Left cardiac atrium (tissue), 4 donors: ENCODE measurements at places on chromosomes 5 and 9.

DNA sequence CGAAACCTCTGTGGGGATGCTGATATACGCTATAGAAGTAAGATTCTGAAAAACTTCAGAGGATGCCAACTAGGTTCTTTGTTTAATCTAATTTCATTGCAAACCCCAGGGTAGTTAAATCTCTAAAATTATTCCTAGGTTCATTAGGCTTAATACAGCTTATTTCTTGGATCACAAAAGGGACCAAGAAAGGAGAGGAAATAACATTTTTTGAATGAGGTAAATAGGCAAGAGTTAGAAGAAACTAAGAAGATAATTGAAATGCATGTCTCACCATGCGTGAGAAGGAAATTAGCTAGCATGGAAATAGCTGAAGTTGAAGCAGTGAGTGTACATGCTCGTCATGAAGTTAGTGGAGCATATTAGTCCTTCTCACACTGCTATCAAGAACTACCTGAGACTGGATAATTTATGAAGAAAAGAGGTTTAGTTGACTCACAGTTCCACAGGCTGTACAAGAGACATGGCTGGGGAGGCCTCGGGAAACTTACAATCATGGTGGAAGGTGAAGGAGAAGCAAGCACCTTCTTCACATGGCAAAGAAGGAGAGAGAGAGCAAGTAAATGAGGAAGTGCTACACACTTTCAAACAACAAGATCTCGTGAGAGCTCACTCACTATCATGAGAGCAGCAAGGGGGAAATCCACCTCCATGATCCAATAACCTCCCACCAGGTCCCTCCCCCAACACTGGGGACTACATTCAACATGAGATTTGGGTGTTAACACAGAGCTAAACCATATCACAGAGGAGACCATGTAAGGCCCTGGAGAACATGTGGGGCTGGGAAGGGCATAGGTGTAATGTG is 125.1 kb upstream of the OSMR start:
- DNase-seq, result no peak

- no peak for DNase-seq
Measured at GRCh38 chr5:133760532-133760931, 148.2 kb upstream of the FSTL4 start.

- no peak for DNase-seq
Measured at GRCh38 chr5:43141211-43141610, 20.5 kb downstream of the ZNF131 start.

DNA sequence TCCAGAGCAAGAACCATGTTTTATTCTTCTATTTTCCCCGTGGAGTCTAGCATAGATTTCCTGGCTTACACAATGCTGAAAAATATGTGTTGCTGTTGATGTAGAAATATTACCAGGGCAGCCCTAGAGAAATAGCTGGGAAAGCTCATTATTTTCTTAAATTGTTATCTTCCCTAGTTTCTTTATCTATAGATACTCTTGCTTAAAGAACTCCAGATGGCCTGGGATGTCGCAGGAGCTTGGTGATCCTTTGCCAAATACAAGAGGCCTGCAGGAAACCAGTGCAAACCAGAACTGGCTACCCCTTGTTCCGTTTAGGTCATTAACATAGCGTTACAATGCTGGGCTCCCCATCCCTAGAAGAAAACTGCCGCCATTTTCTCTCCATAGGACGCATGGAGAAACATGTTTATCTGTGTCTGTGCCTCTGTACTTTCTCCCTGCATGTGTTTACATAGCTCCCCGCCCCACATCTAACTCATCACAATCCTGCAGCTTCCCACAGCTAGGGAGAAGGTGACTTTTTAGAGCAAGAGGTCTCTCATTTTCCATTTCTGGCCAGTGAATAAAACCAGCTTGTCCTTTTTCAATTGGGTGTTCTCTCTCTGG is 6.4 kb downstream of the PRLR start:
- DNase-seq, result no peak

DNA sequence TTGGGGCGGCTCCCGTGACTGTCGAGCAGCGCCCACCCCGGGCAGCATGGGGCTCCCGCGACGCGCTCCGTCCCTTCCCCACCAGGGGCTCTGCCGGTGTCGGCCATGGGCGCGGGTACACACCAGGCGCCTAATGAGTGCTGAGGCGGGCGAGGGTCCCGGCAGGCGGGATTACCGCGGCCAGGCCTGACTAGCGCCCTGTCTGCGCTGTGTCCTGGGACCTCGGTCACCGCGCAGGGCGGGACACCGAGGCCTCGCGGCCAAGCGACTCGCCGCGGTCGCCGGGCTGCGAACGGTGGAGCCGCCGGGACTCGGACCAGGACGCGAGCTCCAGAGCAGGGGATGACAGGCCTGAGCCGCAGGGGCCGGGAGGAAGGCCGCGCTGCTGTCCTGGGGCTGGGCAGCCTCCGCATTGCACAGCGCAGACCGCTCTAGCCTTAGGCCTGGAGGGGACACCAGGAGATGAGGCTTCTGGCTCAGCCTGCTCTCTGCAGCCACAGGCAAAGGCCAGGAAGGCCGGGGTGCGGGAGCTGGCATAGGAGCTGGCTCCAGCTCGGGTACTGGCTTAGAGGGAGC is 14.1 kb downstream of the LCN10 start:
- peak; percentile 48 for DNase-seq

GRCh38 chr5:41325074-41325473 is 111.7 kb upstream of the C6 start:
- DNase-seq, result no peak

DNA sequence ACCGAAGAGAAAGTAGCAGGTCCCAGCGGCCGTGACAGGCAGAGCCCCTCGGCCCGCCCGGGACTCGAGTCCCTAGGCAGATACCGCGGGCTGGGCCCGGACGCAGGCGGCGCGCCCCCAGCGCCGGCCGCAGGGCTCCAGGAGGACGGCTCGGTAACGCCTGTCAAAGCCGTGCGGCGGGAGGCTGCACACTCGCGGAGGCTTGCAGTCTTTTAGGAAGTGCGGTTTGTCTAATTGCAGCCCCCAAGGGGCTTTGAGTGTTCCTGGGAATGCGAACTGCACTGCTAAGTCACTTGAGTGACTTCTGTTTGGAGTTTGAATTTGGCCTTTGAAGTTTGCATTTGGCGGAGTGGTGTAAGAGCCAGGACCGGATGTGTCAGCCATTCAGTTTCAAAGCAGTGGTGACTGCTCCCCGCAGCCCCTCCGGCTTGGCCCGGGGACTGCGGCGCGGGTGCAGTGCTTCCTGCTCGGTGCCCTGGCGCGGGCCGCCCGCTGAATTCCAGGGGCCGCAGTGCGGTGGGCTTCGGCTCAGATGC is 1.3 kb downstream of the MAP3K1 start:
- peak; percentile 68 for DNase-seq

DNA sequence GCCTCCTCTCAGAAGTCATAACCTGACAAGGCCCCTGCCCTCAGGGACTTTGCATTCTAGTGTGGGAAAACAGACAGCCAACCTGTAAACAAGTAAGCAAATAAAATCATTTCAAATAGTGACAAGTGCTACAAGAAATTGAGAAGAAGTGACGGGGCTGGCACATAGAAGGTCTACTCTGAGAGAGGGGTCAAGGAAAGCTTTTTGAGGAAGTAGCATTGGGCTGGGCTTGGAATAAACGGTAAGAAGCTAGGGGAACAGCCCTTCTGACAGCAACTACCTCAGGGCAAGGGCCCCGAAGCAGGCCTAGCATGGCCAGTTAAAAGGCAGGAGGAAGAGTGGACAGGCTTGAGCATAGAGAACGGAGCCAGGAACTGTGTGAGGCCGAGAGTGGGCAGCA is 4.8 kb upstream of the SLC2A8 start:
- no peak for DNase-seq

DNA sequence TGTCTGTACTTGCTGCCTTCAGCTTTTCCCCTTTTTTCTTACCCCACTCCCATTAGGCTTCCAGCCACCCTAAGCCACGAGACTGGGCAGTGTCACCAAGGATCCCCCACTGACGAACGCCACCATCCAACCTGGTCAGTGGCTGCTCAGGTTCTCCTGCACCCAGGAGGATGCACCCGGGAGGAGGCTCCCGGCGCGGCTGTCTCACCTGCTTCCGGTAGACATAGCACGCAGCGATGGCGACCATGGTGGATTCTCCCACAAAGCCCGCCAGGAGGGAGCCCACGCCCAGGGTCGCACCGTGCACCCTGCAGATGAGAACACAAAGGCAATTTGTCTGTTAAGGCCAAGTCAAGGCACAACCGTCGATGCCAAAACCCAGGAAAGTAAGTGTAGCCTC is 48.1 kb downstream of the OTULIN start:
- DNase-seq, result no peak

DNA sequence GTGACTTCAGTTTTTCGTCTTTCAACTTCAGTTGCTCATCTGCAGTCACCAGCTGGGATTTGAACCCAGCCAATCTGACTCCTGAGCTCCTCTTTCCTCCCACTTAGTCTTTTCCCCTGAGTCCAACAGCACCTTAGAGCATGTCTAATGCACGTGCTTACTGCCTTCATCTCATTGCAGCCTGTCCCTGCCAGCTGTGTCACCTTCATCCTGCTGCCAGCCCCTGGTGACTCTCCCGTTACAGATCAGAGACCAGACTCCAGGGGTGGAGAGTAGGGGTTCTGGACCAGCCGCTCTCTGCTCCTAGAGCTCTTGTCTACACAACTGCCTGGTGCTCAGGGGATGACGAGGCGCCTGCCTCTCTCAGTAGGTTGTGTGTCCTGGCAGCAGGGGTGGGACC is 132.9 kb upstream of the LMX1B start:
- no peak for DNase-seq

- DNase-seq, result no peak
Measured at GRCh38 chr5:607541-608428, 4.4 kb upstream of the CEP72 start.

DNA sequence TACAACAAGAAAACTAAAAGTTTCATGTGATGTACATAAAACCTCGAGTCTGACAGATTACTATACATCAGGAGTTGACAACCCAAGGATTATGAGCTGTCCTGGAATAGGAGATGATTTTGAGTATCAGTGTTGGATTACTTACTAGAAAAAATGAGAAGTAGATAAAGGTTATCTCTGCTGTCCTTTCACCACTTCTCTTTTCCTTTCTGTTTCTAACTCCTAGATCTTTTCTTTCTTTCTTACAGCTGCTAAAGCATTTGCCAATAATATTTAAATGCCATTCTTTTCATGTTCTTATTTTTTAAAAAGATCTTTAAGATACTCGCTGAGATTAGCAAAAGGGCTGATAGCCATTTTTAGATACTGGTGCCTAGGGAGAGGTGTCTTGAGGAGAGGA is 14.8 kb downstream of the RBM27 start:
- DNase-seq, result no peak

DNA sequence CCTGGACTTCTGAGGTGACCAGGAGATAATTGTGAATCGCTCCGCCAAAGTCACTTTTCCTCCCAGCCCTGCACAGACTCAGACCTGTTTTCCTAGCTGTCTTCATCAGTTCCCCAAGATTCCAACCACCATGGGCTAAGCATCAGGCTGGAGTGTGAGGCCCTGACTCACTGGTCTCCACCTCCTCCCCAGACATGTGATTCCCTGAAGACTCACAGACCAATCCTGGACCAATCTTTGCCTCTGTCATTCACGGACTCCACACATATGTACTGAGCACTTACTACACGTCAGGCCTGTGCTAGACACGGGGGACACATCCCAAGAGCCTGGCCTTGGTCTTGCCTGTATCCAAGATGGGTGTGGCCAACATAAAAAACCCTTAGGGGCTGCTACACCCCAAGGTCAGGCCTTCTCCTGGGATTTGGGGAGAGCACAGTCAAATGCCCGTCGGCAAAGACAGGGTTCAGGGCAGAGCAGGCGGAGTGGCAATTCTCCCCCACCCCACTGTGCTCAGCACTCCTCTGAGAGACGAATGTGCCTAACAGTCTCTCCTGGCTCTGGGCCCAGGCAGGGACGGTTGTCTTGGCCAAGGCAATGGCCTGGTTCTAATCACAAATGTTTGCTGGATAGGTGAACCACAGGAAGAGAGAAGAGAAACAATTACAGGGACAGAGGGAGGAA is 11.9 kb downstream of the EEIG1 start:
- peak; percentile 70 for DNase-seq

- no peak for DNase-seq
Measured at GRCh38 chr5:83494087-83494620, 22.6 kb downstream of the VCAN start.

DNA sequence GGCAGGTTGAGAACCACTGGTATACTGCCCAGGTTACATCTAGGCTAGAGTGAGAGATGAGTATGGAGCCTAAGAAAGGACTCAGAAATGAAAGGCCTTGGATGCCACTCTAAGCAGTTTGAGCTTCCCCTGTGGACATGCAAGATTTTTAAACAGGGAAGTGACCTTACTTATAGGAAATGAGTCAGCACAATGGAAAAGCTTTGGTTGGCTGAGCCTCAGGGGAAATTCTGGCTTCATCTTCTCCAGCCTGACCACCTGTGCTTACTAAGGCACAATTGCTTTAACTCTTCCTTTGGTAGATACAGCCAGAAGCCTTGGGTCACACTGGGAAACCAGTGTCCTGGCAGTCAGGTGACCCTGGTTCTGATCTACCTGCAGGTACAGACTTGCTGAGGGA is 380.2 kb upstream of the ZNF462 start:
- no peak for DNase-seq

DNA sequence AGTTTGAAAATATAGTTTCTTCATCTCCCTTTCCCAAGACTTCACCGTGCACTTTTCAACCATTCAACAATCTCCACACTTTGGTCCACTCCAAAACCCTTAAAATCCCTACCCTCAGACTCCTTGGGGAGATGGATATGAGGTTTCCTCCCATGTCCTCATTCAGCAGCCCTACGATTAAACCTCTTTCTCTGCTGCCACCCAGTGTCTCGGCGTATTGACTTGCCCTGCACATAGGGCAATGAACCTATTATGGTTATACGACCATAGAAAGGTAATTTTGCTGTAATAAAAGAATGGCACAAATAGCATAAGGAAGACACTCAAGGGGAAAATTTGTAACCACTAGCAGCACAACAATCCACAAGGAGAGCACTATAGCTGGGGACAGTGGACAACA is 803.5 kb downstream of the TLE1 start:
- DNase-seq, result no peak

DNA sequence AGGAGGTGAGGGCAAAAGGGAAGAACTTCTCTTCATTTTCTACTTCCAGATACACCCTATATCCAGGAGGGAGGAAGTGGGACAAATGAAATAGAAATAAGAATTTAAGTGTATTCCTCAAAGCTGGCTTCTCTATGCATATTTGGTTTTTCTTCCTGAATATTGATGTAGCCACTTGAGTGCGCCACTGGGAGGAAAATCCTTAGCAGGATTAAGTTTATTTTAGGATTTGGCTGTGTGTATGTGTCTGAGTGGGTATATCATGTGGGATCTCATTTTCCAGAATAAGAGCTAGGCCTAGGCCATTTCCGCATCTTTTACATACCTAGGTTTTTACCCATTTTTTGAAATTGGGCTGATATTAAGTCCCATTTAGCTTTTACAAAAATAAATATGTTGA is 42.5 kb downstream of the MAP1B start:
- no peak for DNase-seq
